ENCODE measurements at places on chromosomes 7 and 10.

GRCh38 chr7:4134204-4134603 is 547.9 kb upstream of the FOXK1 start:
- DNase-seq = no peak

GRCh38 chr10:43772171-43772570 is 123.5 kb upstream of the ZNF32 start:
- DNase-seq = no peak

GRCh38 chr7:43799605-43800004 is 41.1 kb downstream of the BLVRA start:
- DNase-seq = no peak

DNA sequence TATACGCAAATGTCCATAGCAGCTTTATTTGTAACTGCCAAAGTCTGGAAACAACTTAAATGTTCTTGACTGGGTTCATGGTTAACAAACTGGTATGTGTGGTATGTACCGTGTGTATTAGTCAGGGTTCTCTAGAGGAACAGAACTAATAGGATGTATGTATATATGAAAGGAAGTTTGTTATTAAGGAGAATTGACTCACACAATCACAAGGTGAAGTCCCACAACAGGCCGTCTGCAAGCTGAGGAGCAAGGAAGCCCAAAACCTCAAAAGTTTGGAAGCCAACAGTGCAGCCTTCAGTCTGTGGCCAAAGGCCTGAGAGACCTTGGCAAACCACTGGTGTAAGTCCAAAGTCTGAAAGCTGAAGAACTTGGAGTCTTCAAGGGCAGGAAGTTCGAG is 66.8 kb downstream of the TMEM168 start:
- DNase-seq = no peak

GRCh38 chr7:2405601-2406345 is 2.4 kb downstream of the CHST12 start:
- DNase-seq = no peak

GRCh38 chr10:72852508-72852907 is 41.0 kb upstream of the OIT3 start:
- no peak for DNase-seq

- no peak for DNase-seq
Observed at GRCh38 chr10:108166401-108166800, 1001.9 kb upstream of the SORCS1 start.

DNA sequence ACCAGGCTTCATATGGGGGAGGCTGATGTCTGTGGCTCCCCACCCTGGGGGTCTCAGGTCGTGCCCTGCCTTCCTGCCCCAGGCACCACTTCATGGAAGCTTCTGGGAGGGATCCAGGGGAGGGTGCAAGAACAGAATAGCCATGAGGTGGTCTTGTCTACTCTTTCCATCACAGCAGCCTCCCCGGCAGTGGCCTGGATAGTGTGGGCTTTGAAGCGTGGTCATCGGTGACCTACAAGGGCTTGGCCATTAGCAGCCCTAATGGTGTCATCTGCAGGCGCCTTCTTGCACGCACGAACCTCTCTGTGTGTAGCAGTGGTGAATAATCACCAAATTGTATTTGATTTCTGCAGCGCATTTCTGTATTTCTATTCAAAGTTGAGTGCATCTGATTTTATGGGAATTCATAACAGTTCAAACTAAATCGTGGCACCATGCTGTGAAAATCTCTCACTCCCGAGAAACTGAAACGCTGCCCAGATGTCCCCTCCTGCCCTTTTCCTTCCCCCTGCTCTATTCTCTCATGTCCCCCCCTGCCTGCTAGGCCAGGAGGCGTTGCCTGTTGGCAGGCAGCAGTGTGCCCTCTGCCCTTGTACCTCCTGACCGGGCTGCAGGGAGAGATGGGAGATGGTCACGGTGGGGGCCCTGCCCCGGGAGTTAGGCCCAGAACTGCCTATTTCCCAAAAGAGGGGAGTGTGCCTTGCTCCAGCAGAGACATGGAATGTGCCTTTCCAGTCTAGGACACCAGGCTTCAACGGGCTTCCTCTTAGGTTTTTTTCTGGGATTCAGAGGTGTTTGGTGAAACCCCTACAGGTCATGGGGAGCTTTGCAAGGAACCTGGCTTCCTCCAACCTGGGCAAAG is 34.8 kb downstream of the CDH23 start:
- DNase-seq = peak; percentile 4

Data from NCI-H1417 (cell line).